Stimulated activated CD4-positive, alpha-beta T cell treated with anti-CD3 and anti-CD28 coated beads, Interleukin-12 subunit alpha, Interleukin-12 subunit beta, amount 100 ng/mL, for 4 hours (primary cell): ENCODE measurements at places on chromosomes 11 and 22.

DNA sequence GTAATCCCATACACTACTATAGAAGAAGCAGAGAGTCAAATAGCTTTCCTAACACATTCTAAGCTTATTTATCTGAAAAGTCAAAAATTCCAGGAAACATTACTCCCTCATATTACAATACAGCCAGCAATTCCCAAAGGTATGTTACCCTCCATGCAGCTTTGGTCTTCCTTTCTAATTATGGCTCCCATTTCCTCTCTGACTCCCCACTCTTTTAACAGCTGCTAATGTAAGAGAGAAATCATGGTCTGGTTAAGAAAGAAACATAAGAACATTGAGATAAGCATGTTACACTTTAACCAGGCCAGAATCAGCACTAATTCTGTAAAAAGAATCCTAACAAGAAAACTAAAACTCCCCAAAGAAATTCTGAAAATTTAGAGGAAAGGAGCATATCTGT lies 6.8 kb downstream of the PPP2R1B start:
- no peak for DNase-seq

- DNase-seq = no peak
These were observed 28.6 kb upstream of the BIRC3 start for GRCh38 chr11:102288725-102289083.

GRCh38 chr22:48585916-48586798 lies 1241.5 kb downstream of the BRD1 start:
- DNase-seq = no peak

DNA sequence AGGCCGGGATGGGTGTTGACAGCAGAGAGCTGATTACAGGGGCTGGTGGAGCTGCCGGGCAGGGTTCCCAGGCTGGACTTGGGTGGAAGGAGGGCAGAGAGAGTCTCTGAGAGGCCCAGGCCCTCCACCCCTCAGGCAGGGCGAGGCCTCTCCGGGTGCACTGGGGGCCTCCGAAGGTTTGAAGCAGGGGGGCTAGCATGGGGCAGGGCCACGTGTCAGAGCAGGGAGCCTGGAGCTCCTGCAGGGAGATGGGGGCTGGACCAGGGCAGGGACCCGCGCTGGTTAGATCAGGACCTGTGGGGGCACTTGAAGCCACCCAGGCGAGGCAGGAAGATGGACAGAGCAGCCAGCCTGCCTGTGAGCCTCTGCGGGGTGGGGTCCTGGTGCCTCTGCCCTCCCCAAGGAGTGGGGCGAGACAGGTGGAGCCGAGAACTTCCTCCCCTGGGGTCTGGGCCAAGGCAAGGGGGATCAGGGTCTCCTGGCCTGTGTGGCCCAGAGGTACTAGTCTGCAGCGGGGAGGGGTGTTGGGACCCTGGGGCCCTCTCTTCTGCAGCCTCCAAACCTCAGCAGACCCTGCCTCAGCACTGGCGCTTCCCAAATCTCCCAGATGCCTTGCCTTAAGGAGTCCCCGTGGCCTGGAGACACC lies 911 bp downstream of the PANX2 start:
- no peak for DNase-seq

DNA sequence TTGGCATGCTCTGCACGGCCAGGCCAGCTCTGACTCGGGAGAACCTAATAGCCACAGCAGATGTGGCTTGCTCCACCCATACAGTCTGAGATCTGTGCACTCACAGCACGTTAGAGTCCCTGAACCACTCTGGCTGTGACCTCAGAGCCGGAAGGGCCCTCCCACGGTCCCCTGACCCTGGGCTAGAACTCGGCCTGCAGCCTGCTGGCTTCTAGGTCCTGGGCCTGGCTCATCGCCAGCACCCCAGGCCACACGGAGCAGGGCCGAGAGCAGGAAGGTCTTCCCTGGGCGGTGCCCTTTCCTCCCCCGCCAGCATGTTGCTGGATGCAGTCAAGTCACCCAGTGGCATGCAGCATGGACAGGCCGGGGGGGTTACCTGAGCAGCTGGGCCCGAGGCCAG lies 35.3 kb upstream of the TTLL12 start:
- DNase-seq = no peak

DNA sequence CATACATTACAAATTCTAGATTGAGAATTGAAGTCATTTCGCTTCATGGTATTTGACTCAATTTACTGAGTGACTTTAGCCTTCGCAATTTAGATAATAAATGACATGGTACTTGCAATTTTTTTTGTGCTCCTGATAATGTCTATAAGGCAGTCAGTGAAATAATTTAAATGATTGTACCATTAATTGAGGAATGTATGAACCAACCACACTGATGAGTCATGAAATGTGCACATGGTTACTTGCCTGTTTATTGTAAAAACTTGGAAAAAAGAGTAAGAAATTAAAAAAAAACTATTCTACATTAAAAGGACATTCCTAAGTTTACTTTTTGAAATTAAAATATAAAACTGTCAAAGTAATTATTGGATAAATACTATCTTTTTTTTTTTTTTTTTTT lies 43.3 kb downstream of the DNAJC24 start:
- no peak for DNase-seq

- no peak for DNase-seq
These were observed 756.0 kb downstream of the LUZP2 start for GRCh38 chr11:25252854-25253253.

- no peak for DNase-seq
These were observed 184.4 kb downstream of the CHST1 start for GRCh38 chr11:45481026-45481425.

DNA sequence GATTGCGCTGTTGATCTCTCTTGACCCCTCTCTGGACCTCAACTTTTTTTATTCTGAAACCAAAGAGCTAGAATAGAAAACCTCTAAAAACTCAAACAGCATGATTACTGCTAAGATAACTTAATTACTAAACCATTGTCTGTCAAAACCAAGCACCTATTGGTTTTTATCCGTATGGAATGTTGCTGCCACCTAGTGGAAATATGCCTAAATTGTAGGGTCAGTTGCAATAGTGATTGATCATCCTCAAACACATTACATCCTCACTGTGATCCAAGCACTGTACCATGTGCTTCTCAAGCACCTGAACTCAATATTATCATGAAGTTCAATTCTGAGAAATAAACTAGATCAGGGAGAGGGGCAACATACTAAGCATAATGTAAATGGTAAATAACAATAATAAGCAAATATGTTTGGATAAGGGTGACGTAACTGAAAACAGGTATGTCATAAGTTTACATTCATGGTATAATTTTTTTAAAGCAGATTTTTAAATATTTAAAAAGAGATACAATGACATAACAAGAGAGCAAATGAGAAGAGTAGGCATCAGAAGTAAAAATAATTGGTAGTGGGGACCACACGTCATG lies 3.8 kb upstream of the OR5A2 start:
- no peak for DNase-seq

DNA sequence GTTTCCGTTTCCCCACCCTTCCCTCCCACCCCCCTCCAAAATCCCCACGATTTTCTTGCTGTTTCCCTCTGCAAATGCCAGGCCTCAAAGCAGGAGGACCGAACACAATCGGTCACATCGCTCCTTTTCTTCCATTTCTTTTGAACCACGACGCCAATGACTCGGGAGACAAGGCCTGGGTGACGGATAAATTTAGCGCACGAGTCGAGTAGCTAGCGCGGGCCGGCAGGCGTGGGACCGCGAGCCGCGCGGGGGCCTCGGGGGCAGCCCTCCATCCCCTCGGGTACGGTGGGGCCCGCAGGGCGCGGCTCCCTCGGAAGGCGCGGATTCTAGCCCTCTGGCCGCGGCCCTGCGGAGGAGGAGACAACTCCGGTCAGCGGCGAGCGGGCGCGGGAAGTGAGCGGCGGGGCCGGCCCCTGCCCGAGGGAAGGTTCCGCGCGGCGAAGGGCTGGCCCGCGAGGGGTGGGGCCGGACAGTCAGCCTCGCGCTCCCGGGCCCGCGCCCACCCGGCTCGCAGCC lies 414 bp downstream of the JOSD1 start:
- no peak for DNase-seq

- DNase-seq = no peak
These were observed 19.3 kb downstream of the RFPL1 start for GRCh38 chr22:29457730-29458129.

DNA sequence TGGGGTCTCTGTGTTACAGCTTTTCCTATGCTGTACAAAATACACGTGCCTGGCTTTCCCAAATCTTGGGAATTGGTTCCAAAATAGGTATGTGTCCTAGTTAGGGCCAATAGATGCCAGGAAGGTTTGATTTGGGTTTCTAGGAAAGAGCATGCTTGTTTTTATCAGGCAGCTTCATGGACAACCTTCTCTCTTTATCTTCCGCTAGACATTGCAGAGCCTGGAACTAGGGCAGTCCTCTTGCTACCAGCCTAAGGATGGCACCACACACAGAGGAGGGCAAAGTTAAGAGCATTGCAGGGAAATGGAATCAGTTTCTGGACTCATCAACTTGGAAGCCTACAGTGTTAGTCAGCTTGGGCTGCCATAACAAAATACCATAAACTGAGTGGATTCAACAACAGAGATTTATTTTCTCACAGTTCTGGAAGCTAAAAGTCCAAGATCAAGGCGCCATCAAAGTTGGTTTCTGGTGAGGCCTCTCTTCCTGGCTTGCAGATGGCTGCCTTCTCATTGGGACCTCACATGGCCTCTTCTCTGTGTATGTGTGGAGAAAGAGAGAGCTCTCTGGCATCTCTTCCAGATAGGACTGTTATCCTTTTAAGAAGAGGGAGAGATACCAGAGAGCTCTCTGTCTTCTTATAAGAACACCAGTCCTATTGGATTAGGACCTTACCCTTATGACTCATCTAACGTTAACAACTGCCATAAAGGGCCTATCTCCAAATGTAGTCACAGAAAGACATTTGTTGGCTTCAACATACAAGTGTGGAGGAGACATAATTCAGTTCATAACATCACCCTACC lies 27.3 kb upstream of the CREB3L1 start:
- no peak for DNase-seq

GRCh38 chr11:36385121-36385970 lies 89.3 kb downstream of the PRR5L start:
- DNase-seq = no peak

DNA sequence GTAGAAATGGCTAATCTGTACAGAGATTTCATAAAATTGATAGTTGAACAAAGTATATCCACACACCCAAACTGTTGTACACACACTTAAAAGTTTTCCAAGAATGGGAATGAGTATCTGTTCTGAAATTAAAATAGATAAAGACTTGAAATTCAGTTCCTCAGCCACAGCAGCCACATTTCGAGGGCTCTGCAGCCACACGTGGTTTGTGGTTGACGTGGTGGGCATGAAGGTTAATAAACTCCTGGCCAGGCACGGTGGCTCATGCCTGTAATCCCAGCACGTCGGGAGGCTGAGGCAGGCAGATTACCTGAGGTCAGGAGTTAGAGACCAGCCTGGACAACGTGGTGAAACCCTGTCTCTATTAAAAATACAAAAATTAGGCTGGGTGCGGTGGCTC lies 24.0 kb downstream of the TPST2 start:
- DNase-seq = no peak

DNA sequence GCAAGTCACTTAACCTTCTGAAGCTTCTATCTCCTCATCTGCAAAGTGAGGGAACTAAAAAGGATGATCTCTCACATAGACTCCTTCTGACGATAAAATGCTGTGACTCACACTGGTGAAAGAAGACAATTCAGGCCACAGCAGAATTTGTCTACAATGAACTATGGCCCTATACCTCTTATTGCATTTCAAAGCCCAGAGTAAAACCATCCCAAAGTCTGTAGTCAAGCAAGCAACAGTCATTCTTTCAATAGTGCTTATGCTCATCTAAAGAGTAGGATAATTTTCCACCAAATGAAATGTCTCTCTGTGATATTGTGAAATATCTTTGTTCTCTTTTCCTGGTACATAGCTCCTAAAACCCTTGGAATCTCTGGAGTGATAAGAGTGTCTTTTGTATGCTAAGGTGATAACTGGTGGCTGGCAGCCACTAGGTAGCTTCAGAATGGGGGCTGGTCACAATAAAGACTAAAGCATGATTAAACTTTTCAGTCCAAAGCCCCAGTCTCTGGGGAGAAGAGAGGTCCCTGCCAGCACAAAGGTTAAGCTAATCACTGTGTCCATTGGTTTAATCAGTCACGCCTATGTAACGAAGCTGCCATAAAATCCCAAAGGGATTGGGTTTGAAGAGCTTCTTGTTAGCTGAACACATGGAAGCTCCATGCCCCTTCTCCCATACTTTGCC lies 30.8 kb downstream of the SYTL2 start:
- DNase-seq = no peak

DNA sequence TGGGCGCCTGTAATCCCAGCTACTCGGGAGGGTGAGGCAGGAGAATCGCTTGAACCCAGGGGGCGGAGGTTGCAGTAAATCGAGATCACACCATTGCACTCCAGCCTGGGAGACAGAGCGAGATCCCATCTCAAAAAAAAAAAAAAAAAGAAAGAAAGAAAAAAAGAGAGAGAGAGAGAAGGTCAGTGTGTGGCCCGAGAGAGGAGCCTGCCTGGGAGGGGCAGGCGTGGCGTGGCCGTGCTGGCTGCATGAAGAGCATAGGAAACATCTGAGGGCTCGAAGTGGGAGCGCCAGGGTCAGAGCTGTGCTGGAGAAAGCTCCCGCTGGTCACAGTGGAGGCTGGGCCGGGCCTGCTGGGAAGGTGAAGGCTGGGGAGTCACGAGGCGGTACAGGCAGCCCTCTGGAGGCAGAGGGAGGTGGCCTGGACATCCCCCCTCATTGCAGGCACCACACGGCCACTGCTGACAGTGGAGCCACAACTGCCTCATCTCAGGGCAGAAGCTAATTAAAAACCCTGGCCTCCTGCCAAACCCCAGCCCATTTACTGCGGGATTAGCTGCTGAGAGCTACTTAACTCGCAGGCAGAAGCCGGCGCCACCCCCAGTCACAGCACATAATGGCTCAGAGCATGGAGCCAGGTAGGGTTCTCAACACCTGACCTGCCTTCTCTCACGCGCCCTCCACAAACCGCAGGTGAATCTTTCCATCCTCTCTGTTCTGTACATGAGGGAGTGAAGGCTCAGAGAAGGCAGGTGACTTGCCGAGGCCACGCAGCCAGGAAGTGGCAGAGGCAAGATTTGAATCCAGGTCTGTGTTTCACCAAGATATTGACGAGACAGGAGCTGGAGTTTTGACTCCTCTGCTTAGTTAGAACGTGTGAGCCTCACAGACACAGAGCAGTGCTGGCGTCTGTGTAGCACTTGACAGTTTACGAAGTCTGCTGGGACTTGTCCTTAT lies 32.6 kb downstream of the NFAM1 start:
- no peak for DNase-seq

DNA sequence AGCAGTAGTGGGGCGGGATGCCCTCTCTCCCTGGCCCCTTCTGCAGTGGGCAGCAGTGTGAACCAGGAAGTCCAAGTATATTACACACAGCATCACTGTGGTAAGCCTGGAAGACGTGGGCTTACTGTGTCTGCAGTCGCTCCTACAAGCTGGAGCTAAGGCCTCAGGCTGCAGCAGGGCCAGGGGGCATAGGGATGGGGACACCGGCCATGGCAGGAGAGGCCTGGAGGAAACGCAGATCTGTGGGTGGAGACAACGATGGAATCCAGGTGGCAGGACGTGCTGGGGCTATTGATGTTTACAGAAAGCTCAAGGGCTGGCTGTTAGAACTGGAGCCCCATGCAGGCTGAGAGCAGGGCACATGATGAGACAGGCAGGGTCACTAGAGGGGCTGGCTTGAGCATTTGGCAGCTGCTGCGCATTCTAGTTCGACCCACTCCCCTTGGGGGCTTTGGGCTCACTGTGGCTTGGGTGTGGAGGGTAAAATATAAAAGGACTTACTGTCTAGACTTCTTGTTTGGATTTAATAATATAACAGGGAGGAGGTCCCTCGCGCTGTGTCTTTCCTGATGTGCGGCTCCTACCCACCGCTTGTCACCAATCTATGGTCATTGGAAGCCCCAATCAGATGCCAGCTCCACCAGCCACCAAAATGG lies 539.5 kb downstream of the TBC1D22A start:
- no peak for DNase-seq
